ENCODE measurements at places on chromosomes 12 and 14. TPM values are rescaled to one million over a fixed set of nuclear protein-coding genes. Genes with fewer than 3 reads are reported as not detected.

- no peak for DNase-seq
Observed at GRCh38 chr12:49578471-49579112, 10.7 kb upstream of the MCRS1 start.

DNA sequence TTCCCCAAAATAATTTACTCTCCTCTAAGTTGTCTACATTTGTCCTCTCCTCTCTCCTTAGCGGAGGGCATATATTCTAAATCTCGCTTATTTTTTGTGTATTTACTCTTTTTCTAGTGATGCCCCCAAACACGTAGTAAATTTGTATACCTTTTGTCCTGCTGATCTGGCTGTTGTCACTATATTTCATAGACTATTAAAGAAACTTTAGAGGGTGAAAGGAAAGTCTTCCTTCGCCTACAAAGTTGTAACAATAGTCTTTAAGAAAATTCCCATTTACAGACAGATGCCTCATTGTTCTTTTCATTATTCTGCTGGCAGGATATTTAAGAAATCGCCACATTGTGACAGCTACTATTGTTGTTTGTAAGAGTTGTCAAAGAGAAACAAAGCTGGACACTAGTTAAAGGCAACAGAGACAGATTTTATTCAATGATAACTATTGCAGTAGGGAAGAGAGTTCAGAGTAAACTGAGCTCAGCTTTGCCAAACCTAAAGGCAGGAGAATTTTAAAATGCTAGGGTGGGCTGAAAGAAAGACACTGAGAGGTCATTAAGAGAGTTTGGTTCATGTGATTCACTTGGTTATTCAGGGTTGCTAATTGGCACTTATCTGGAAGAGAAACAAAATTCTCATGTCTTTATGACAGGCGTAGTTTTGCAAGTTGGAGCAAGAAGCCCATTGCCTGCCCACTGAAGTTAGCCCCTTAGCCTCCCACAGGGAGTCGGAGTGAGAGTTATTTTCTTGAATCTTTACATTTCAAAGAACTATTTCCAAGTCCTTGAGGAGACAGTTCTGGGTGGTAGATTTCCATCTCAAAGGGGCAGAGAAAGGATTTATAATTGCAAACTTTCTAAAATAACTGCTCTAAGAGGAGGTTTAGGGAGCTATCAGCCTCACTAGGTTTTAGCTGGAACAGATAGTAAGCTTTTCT, 1272.5 kb upstream of the SEL1L start:
- DNase-seq, result no peak

GRCh38 chr14:73807457-73807856, 44.2 kb upstream of the PTGR2 start:
- DNase-seq, result no peak

DNA sequence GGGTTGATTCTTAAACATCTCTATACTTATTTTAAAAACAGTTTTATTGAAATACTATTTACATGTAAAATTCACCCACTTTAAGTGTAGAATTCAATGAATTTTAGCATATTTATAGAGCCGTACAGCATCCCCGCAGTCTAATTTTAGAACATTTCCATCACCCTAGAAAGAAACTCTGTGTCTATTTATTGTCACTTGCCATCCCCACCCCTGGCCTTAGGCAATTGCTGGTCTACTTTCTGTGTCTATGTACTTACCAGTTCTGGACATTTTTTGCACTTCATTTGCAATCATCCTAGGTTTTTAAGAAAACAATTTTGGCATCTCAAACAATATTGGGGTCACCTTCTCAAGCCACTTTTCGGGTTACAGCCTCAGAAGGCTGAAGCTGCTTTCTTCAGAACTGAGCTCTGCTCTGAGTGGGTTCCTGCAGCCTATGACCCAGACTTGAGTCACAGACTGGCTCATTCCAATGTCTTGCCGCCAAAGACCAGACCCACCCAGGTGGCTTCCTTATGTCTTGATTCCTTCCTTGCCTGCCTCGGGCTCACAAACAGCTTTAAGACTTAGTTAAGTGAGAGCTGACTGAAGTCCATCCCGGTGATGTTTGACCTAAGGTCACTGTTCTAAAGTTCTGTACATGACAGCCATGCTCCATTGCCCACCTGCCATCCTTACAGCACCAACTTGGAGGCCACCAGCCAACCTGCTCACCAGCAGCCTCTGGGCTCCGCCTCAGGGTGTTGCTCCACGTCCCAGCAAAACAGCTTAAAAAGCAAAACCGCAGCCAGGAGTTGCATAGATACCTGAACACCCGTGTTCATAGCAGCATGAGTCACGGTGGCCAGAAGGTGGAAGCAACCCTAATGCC, 131.5 kb downstream of the CHST11 start:
- DNase-seq, result no peak

The EGLN3 gene
- 14.3 TPM for total RNA-seq

- DNase-seq, result no peak
Observed at GRCh38 chr14:55537782-55538181, 42.2 kb upstream of the KTN1 start.

DNA sequence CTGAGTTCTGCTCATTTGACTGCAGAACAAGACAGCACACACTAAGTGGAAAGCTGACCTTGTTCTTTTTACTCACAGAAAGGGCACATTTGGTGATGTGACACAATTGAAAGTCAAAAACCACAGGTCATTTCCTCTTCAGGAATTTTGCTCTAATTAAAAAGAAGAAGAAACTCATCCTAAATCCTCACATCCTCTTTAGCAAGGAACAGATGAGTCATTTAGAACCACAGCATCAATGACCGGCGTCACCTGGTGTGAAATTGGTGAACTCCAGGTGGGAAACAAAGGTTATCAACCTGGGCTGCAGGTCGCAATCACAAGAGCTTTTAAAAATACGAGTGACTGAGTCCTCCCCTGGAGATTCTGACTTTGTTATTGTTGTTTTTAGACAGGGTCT, 2.9 kb upstream of the RNU6-8 start:
- DNase-seq, result no peak

GRCh38 chr14:105142651-105143450, 25.7 kb downstream of the JAG2 start:
- DNase-seq, result no peak

GRCh38 chr14:77616133-77616453, 344 bp downstream of the SPTLC2 start:
- no peak for DNase-seq

- no peak for DNase-seq
Observed at GRCh38 chr14:84688297-84689025, 841.5 kb upstream of the FLRT2 start.

The RNASE2 gene
- not detected for total RNA-seq

The PTHLH gene
- total RNA-seq, result 3.1 TPM

The TEX52 gene
- total RNA-seq, result not detected

The RD3L gene
- not detected for total RNA-seq

The CCDC175 gene
- total RNA-seq, result 0.12 TPM

DNA sequence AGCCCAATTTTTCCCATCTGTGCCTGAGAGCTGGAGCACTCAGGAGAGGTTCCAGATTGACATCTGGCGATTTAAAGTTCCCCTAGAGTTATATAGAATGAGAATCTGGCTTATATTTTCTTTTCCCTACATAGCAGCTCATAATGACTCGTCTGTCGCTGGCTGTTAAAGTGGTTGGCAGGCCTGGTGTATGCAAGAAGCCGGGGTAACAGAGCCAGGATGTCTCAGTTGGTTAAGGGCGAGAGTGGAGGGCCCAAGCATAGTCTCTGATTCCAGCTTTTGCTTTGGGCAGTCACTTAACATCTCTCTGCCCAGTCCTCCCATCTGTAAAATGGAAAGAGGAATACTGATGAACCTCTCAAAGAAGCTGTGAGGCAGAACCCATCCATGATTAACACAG, 751.6 kb downstream of the NOVA1 start:
- DNase-seq, result no peak

- DNase-seq, result no peak
Observed at GRCh38 chr12:77392467-77393088, 327.2 kb upstream of the E2F7 start.

DNA sequence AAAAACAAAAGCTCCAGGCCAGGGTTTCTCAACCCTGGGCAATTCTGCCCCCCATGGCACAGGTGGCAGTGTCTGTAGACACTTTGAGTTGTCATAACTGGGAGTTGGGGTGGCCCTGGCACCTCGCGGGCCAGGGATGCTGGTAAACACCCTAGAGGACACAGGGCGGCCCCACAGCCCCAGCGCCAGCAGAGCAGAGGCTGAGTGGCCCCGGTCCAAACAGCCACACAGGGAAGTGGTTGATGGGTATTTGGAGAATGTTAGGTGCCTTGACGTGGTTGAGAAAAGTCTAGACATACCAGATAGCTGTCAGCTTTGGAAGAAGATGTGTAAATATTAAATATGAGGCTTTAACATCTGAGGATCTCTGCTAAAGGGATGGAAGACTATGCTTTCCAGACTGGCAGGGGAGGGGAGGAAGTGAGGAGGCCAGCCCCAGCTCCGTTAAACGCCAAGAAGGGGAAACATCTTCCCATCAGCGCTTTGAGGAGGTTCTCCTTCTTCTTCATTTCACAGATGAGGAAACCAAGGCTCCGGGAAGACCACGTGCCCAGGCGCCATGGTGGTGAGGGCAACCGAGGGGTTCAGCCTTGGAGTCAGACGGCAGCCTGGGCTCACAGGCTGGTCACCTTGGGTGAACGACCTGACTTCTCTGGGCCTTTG, 103.7 kb downstream of the SCARB1 start:
- no peak for DNase-seq

DNA sequence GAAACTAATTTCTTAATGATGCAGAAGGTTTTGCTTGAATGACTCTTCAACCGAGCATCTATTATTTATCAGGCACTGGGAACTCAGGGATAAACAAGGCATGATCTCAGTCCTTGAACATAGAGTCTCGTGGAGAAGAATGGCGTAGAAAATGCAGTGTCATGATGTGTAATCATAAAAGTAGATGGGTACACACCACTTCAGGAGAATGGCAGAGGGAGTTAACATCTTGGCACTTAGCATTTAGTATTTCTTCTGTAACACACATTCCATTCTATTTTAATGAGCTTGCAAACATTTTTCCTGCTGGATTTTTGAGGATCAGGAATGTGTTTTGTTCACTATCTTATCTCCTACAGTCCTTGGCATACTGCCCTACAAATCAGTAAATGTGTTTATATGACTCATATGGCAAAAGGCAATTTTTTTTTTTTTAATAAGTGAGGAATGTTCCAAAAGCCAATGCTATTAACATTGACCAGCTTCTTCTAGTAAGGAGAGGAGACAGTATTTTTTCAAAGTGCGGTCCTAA, 3.8 kb downstream of the TXNRD1 start:
- DNase-seq, result peak; percentile 99

DNA sequence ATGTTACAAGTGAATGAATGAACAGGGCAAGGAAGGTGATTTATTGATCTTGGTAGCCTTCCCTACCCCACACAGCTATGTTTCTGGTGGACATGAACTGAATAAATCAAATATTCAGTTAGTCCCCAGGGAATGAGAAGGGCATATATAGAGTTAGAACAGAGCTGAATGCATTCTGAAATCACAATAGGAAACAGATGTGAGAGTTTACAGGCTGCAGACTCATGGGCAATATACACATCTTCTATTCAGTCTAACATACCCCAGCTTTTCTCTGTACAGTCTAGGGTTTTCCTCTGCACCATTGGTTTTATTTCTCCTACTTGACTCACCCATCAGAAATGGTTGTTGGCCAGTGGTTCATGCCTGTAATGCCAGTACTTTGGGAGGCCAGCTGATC, 7.3 kb upstream of the STX2 start:
- DNase-seq, result no peak

GRCh38 chr12:46110223-46110611, 119.8 kb upstream of the SCAF11 start:
- no peak for DNase-seq

The CCDC91 gene
- total RNA-seq, result 15.5 TPM

- DNase-seq, result no peak
Observed at GRCh38 chr12:108981835-108982234, 39.0 kb downstream of the SVOP start.

DNA sequence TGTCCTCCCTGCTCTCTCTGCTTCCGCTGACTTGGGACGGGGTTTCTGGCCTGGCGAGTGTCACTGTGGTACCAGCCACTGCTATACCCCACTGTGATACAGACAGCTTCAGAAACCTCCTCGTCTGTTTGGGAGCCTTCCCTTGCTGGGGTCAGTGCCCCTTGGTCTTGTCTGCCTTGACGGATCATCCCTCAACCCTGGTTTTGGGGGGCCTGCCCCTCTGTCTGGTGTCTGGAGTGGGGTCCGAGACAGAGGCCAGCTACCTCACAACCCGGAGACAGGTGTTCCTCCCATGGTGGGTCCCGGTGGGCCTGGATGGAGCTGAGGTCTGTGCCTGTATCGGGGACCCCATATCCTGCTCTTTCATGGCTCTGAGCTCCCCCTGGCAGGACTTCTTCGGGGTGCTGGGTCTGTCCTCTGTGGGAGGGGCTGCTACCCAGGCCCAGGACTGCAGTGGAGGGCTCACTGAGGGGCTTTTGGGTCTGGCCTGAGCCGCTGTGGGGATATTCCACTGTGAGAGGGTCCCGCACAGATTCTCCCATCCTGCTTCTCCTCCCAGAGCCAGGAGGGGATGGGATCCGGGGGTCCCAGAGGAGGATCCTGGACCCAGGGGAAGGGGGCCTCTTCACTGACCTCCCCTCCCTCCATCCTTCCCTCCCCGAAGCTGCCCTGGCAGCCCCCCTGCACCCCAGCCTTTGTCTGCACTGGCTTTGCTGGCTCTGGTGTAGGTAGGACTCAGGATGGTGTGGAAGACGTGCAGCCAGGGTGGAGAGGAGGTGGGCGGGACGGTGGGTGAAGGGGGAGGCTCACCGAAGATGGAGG, 365.5 kb downstream of the TMEM121 start:
- no peak for DNase-seq

GRCh38 chr12:62886796-62887195, 48.2 kb downstream of the PPM1H start:
- DNase-seq, result no peak

DNA sequence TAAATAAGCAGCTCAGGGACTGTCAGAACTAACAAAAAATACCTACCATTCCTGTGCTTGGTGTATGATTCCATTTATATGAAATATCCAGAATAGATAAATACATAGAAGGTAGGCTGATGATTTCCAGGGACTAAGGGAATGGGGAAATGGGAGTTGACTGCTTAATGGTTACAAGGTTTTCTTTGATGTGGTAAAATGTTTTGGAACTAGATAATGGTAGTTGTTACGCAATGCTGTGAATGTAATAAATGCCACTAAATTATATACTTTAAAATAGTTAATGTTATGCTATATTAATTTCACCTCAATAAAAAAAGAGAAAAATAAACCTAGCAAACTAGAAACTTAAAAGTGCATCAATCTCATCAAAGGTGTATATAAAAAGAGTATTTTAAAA, 41.1 kb downstream of the CEP83 start:
- no peak for DNase-seq

The TMEM52B gene
- total RNA-seq, result not detected

DNA sequence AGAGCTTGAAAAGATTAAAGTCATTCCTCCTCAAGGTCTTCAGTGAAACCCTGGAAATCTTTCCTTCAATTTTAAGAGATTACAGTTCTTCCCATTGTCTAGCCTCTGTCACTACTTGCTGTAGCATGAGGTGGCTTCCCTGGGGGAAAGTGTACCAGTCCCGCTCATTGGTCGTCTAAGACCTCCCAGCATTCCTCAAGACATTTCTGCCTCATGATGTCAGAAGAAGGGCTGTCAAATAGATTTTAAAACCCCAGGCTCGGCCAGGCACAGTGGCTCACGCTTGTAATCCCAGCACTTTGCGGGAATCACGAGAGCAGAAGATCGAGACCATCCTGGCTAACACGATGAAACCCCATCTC, 46.7 kb downstream of the SMUG1 start:
- no peak for DNase-seq

Measured in NCI-H460 (cell line).